AG09309 (cell line): ENCODE measurements at places on chromosomes 7 and 10.

GRCh38 chr7:93442478-93443224 is 131.9 kb downstream of the CALCR start:
- DNase-seq, result no peak

- no peak for DNase-seq
These were observed 85.3 kb downstream of the CUL1 start for GRCh38 chr7:148783801-148784527.

DNA sequence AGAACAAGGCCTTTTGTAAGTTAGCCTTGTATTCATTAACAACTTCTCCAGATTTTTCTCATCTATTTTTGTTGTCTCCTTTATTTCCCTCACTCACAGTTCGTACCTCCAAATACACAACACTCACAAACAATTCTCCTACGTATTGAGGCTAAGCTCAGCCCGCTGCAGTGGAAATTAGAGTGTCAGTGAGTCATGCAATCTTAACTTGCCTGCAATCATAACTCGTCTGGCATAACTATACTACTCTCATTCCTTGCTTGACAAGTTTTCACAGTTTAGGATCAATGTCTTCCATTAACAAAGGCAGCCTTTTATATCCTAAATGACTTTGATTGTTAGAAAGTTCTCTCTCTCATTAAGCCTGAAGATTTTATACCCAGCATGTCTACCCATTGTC is 23.8 kb downstream of the TMEM196 start:
- no peak for DNase-seq

- DNase-seq, result no peak
These were observed 805.1 kb downstream of the TNS3 start for GRCh38 chr7:46776790-46777189.

DNA sequence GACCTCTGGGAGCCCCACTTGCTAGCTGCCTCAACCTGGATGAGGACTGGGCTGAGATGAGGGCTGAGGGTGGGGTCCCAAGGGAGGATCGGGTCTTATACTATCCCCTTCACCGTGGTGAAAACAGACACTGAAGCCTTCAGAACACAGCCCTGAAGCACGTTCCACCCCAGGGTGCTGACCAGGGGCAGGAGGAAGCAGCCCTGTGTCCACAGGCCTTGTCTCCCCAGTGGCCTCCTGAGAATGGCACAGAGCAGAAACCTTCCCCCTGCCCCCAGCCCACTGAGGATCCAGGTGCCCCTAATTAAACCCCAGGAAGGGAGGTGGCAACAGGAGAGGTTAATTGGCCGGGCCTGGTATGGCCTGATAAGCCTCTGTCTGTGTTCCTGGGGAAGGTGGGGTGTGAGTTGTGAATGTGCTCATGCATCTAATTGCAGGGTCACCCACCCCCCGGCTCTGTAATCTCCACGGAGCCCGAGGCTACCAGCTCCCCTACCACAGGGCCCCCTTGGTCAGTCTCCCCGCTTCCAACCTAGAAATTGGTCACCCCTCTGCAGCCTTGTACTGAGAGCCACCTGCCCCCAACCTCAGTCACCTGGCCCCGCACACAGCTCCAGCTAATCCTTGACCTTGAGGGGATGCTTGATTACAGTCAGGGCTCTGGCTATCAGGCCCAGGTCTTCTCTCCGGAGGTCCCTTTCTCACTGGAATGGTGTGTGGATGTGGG is 159.0 kb upstream of the UNC5B start:
- no peak for DNase-seq

DNA sequence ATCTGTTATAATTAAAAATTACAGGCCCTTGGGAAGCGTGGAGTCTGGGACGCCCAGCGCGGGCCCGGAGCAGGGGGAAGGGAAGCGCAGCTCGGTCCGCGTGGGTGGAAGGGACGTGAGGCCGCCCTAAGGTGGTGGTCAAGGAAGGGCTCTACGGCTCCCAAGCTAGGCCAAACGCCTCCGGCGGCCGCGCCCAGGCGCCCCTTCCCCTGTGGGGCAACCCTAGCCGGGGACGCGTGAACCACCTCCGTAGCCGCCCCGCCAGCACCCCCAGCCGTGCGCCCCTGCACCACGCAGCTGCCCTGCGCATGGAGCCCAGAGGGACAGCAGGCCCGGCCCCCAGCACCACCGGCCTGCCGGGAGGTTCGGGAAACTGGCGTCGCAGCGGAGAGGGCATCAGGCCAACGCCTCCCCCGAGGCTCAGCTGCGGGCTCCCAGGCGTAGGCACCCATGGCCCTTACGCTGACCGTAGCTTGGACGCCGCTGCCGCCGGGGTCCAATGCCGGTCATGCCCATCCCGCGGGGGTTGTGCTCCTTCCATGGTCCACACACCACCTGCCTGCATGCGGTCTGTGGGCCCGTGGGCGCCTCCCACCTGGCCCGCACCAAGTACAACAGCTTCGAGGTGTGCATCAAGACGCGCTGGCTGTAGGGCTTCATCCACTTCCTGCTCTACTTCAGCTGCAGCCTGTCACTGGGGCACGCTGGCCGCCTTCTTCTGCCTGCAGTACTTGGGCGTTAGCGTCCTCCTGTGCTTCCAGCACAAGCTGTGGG is 166.7 kb downstream of the SEPTIN7 start:
- DNase-seq, result no peak

DNA sequence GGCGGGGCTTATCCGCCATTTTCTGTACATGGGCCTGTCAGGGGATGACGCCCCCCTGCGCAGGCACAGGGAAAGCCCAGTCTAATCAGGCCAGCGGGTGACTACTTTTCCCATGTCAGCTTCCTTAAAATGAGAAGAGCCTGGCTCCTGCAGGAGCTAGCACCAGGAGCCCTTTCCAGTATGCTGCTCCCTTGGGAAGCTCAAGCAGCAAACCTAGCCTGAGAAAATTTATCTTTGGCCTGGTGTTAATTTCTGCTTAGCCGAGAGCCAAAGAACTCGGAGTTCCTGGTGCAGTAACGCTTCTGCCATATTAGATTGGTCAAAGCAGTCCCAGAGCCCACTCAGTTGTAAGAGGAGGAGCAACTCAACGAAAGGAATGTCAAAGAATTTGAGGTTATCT is 239.0 kb upstream of the PHYHIPL start:
- DNase-seq, result no peak

GRCh38 chr10:118203461-118203860 is 138.7 kb downstream of the FAM204A start:
- no peak for DNase-seq

- DNase-seq, result no peak
These were observed 195.9 kb upstream of the ADARB2 start for GRCh38 chr10:1933215-1933614.

DNA sequence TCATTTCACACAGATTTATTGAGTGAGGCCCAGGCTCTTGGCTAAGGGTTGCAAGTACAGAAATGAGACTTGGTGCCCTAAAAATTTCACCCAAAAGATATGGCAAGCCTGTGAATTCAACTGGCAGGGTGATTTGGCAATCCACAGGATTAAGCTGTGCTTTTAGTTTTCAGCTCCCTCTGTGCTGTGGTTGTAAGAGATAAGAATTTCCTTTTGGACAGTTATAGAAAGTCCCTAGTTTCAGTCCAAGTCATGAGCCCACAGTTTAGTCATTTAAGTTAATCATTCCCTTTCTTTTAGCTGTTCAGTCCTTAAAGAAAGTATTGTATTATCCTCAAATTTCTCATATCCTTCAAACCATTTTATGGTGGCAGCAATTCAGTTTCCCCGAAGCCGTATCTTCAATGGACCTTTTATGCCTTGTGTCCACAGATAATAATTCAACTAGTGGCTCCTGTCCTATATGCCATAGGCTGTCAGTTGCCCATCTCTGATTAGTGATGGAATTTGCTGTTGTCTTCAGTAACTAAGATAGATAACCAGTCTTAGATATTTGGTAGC is 73.4 kb upstream of the NAMPT start:
- DNase-seq, result peak; percentile 48

DNA sequence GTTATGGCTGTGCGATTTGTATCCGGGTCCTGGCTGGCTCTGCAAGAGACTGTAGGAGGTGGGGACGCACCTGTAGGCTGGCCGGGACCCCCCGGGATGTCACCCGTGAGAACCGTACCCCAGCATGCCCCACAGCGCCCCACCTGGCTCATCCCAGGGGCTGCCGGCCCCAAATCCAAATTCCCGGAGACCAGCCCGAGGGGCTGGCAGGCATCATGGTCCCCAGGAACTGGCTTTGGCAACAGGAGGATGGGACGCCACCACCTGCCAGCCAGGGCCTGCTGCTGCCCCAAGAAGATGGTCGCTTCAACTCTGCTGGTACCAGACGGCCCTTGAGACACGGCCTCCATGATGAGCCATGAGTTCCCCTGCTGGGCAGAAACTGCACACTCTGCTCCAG is 239.4 kb downstream of the ELFN1 start:
- DNase-seq, result no peak

DNA sequence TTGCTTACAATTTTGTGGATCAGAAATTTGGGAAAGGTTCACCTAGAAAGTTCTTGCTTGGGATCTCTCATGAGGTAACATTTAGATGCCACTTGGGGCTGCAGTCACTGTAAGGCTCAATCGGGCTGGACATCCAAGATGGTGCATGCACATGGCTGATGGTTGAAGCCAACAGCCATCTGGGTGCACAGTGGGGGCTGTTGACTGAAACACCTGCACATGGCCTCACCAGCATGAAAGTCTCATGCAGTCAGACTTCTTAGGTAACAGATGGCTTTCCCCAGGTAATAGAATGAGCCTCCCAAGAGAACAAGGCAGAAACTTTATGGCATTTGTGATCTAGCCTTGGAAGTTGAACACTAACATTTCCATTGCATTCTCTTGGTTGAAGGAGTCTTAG is 740.7 kb upstream of the AUTS2 start:
- no peak for DNase-seq

DNA sequence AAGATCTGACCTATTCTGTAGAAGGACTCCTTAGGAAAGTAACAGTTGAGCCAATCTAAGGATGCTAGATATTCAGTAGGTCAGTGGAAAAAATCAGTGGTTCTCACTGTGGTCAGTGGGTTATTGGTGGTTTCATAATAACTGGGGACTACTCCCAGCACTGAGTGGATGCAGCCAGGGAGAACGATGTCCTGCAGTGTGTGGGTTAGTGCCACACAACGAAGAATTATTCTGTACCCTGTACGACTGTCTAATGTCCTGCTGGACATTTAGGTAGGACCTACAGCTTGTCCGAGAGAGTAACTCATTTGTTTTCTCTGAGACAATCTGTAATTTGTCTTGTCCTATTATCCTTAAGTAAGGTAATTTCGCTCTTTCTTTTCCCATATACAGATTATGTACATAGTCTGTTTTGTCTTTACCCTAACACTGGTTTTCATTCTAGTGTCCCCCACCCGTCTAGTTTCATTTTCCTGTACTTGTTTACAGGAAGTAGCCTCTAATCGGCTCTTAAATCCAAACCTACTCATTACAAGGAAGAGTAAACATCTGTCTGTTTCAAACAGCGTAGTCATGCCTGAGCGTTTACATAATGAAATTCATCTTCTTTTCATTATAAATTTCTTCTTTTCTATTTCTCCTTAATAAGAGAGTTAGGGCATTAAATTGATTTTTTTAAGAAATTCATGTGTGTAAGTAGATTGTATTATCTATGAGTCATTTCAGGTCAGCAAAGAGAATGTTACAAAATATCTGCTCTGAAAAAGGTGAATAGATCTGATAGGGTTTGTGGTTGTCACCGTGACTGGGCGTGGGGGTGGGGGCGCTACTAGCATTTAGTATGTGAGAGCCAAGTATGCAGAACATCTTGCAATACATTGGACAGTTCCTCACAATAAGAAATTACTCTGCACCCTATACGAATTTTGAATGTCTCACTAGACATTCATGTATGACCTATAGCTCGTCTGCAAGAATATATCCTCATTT is 8.3 kb upstream of the ZC3HAV1L start:
- DNase-seq, result no peak

DNA sequence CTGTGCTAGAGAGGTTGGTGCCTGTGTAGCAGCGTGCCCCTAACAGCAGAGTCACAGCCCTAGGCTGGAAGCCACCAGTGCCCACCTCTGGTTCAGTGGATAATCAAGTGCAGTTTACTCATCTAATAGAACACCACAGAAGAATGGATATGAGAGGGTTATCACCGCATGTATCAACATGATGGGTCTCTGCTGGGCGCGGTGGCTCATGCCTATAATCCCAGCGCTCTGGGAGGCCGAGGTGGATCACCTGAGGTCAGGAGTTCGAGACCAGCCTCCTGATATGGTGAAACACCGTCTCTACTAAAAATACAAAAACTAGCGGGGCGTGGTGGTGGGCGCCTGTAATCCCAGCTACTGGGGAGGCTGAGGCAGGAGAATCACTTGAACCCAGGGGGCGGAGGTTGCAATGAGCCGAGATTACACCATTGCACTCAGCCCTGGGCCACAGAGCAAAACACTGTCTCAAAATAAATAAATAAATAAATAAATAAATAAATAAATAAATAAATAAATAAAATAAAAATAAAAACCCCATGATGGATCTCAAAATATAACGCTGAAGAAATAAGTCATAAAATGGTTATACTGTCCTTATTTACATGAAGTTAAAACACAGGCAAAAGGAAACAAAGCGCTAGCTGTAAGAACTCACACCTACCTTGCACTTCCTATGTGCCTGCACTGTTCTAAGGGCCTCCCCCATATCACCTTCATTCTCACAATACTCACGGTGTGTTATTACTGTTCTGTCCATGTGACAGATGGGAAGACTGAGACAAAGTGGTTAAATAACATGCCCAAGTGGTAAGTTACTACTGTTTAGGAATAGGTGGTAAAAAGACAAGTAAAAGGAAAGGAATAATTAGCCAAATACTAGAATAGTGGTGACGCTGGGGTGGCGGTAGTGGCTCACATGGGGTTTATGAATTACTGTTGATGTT is 70.9 kb downstream of the AMZ1 start:
- no peak for DNase-seq

DNA sequence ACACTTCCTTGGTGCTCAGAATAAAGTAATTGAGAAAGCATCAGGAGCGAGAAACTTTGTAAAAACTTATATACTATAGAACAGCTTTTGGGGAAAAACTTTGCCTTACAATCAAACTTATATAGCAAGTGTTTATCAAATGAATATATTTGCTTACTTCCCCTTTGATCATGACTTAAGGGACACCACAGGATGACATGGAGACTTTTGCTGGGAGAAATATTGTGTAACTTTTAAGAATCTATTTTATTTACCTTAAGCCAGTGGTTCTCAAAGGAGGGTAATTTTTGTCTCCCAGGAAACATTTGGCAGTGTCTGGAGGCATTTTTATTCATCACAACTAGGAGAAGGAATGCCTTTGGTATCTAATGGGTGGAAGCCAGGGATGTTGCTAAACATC is 173.8 kb upstream of the HABP2 start:
- no peak for DNase-seq

DNA sequence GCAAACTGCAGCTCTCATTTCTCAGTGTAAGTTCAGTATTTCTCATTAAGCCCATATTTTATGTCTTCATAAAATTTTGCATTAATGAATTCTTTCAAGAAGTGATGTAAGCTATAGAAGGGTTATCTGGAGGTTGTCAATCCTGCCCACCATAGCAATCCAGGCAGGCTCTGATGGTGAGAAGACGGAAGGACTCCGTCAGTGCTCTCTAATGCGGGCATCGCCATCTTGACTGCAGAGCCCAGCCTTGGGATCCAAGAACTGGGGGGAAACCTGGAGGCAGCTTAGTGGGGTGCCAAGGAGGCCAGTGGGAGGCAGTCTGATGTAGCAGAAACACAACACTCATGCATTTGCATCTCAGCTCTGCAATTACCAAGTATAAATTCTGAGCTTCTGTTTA is 707.4 kb upstream of the NRP1 start:
- no peak for DNase-seq

- no peak for DNase-seq
These were observed at the start of gene STX1A for GRCh38 chr7:73718905-73719805. Gene STX1A (minus strand): TSS chr7:73719669. CDS start chr7:73719631, 38 bp downstream.

GRCh38 chr7:1579481-1580421 is 9.9 kb upstream of the PSMG3 start:
- no peak for DNase-seq

GRCh38 chr7:2936891-2937580 is 92.9 kb upstream of the GNA12 start:
- DNase-seq, result no peak
